Foreskin fibroblast (primary cell): ENCODE measurements at places on chromosomes 13 and 19.

DNA sequence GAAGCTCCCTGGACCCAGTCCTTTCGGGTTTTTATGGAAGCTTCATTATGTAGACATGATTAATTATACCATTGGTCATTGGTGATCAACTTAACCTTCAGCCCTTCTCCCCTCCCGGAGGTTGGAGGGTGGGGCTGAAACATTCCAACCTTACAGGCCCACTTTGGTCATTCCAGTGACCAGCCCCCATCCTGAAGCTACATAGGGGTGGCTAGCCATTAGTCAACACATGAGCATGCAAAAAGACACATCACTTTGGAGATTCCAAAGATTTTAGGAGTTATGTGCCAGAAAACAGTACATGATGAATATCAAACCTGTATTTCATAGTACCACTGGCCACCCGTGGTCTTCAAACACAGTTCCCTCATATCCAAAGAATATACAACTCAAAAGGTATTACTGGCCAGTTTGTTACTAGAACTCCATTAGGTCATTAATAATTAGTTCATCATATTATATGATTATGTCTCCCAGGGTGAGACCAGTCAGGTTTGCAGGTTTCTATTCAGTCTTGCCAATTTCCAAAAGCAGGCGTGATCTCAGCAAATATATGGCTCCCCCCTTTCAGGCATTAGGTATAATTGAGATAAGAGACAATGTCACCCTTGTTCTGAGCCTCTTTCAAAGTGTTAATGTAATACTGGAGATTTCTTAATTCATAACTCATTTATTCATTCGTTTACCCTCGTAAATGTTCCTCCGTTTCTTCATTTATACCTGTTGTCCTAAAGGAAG is 11.1 kb downstream of the PPP5C start:
- peak; percentile 62 for DNase-seq

- DNase-seq = no peak
Observed at GRCh38 chr13:46914341-46914740, 17.5 kb upstream of the HTR2A start.

GRCh38 chr13:70884196-70884595 is 775.9 kb upstream of the KLHL1 start:
- DNase-seq = no peak

DNA sequence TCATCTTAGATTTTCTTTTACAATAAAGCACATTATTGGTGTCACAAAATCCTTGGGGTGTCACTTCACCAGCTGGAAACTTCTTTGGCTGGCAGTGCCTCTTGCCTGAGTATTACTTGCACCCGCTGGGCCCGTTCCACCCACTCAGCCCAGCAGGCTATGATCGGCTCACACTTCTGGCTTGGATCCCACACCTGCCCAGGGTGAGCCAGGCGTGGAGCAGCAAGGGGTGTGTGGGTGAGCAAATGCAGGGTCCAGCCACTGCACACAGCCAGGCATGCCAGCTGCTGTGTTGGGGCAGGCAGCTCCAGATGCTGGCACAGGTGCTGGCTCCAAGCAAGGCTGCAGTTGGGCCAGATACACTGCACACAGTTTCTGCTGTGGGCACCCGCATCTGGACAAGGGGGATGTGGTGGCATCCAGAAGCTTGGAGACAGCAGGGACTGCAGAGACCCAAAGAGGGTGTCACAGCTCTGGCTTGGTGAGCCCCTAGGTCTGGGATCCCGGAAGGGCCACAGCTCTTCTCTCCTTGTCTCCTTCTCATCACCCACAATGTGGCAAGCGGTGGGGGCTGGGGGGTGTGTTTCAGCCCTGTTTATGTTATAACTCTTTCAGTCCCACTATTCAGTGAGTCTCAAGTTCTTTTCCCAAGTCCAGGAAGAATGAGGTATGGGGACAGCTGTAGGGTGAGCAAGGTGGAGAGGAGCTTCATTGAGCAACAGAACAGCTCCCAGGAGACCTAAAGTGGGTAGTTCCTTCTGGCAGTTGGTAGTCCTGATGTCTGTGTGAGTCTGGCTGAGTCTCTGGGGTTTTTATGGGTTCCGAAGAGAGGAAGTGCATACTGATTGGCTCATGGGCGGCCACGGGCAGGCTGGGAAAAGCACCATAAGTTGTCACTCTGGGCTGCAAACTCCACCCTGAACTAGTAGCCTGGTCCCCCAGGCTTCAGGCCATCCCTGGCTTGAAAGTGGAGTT is 25.3 kb upstream of the TBC1D4 start:
- no peak for DNase-seq

DNA sequence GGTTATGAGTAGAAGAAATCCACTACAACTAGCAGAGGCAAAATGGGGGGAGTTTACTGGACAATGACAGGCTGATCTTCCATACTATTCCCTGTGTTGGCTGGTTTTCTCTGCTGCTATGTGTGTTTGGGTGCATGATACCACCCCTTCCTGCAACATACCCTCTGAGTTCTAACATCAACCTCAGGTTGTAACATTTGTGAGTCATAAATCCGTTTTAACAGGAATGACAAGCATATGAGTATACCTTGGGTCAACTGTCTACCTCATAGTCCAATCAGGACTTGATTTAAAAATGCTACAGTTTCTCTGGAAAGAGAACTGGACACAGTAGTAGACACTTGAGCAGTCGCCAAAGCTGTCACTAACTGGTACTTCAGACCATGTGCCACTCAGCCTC is 422.9 kb downstream of the KCTD12 start:
- DNase-seq = no peak

- DNase-seq = no peak
Observed at GRCh38 chr19:33459222-33460090, 62.1 kb downstream of the PEPD start.
